Right atrium auricular region (tissue), 2 donors: ENCODE measurements at places on chromosomes 2 and 18. TPM values are rescaled to one million over a fixed set of nuclear protein-coding genes. Genes with fewer than 3 reads are reported as not detected.

DNA sequence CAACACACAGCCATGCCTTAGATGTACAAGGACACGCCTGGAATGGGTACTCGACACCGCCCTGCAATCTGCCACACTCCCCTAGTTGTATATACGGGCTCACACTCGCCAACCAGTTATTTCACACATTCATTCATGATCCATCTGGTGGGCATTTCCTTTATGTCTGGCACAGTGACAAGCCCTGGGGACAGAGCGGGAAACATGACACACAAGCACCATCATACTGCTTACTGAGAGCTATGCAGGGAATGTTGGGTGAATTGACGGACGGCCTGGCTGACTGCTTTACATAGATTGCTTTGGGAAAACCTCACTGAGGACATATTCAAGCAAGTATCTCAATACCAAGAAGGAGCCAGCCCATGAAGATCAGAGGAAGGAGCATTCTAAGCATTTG is 448.0 kb upstream of the SPRED2 start:
- no peaks in the 10 kb centered on the region for H3K27me3 ChIP-seq
- H3K36me3 ChIP-seq = no peaks in the 10 kb centered on the region
- no peak overlapping the region for H3K27ac ChIP-seq
- DNase-seq = no peak
- H3K4me3 ChIP-seq = no peak overlapping the region

DNA sequence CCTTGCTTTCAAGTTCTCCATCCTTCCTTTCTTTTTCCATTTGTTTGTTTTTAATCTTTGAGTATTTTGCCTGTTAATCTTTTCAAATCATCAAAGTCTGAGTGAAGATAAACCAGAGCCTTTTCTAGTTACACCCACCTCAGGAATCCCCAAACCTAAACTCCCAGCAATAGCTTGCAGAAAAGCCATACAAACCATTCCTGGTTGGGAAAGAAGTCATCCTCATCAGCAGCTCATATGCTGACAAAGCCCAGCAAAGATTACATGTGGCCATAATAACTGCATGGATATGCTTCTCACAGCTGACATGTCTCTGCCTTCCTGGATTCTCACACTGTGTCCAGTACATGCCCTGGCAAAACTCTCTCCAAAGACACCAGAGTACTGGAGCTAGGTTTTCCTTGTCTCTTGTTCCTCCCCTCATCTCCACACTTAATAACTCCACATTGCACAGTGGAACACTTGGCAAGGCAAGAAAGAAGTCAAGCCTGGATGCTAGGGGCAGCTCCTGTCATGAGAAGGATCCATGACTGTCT is 126.4 kb upstream of the TLK1 start:
- H3K4me3 ChIP-seq = no peak overlapping the region
- no peaks in the 10 kb centered on the region for H3K27me3 ChIP-seq
- no peaks in the 10 kb centered on the region for H3K36me3 ChIP-seq
- no peak overlapping the region for H3K27ac ChIP-seq

The CFAP210 gene
- total RNA-seq = not detected

The TSPYL6 gene
- not detected for total RNA-seq

GRCh38 chr18:79950515-79951341 is 725 bp downstream of the SLC66A2 start:
- peaks cover 54% of the 10 kb centered on the region for H3K4me1 ChIP-seq
- peak overlapping the region; percentile 93 for H3K27ac ChIP-seq
- peak overlapping the region; percentile 97 for H3K4me3 ChIP-seq
- DNase-seq = no peak
- H3K36me3 ChIP-seq = no peaks in the 10 kb centered on the region

DNA sequence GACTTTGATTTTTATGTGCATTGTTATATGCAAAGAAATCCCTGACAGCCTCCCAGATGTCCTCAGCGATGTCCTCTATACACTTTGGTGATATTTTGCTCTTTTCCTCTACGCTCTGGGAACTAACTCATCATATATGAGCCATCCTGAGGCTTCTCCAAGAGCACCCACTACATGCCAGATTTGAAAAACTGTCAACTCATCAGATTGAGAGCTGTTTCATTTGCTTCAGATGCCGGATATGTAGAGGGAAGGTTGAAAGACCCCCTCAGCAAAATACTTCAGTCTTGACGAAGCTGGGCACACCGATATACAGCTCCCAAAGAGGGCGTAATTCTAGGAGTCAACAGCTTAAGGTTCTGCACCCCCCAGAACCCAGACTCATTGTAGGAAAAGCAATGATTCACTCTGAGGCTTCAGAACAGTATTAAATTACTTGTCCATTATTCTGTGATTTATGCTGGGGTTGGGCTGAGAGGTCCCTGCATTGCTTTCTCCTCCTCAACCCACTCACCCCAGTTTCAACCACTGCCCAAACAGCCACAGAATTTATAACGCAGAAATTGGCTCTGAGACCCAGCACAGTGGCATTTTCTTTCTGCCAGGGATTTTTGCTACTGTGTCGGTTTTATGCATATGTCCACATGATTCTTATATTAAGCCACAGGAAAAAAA is 341.8 kb downstream of the ALK start:
- no peak for DNase-seq
- H3K27ac ChIP-seq = no peak overlapping the region
- H3K4me1 ChIP-seq = no peaks in the 10 kb centered on the region

The EML6 gene
- 1.1 TPM for total RNA-seq

DNA sequence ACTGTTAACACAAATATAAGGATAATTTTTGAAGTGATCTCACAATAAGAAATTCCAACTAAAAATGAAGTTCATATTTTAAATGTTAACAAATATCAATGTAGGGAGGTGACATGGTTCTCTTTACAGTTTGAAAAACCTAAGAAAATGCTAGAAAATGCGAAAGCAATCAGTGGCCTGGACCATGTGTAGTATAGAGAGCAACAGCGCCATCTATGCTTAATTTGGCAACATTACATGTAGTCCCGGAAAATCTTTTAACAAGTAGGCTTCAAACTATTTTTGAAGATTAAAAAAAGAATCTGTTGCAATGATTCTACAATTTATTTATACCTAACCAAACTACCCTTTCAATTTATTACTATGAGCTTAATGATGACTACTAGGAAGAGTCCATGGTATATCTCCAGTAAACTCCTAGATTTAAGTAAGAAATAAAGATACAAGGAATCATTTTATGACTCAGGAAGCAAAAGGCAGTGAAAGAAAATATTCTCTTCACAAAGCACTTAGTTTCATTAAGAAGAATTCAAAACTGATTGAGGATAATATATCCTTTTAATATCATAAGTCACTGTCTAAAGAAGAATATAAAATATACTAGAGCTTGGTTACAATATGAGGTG is 33.3 kb downstream of the NDUFA10 start:
- no peak overlapping the region for H3K4me3 ChIP-seq
- no peak for DNase-seq
- H3K4me1 ChIP-seq = no peaks in the 10 kb centered on the region
- H3K27me3 ChIP-seq = no peaks in the 10 kb centered on the region
- no peak overlapping the region for H3K27ac ChIP-seq

GRCh38 chr2:2633017-2633416 is 301.9 kb upstream of the MYT1L start:
- H3K4me1 ChIP-seq = no peaks in the 10 kb centered on the region
- H3K27ac ChIP-seq = no peak overlapping the region
- no peak for DNase-seq
- H3K27me3 ChIP-seq = no peaks in the 10 kb centered on the region
- no peaks in the 10 kb centered on the region for H3K36me3 ChIP-seq
- no peak overlapping the region for H3K4me3 ChIP-seq

The FOSL2 gene
- total RNA-seq = 54.0 TPM

- no peak overlapping the region for H3K27ac ChIP-seq
- no peaks in the 10 kb centered on the region for H3K4me1 ChIP-seq
- H3K27me3 ChIP-seq = no peaks in the 10 kb centered on the region
- H3K36me3 ChIP-seq = no peaks in the 10 kb centered on the region
Measured at GRCh38 chr2:41441958-41442357, 605.9 kb upstream of the PKDCC start.

The LINC00305 gene
- not detected for total RNA-seq

- H3K4me1 ChIP-seq = no peaks in the 10 kb centered on the region
- H3K36me3 ChIP-seq = no peaks in the 10 kb centered on the region
- no peak overlapping the region for H3K27ac ChIP-seq
- no peaks in the 10 kb centered on the region for H3K27me3 ChIP-seq
- H3K4me3 ChIP-seq = no peak overlapping the region
- no peak for DNase-seq
Measured at GRCh38 chr2:70513738-70514137, 39.9 kb downstream of the TGFA start.

DNA sequence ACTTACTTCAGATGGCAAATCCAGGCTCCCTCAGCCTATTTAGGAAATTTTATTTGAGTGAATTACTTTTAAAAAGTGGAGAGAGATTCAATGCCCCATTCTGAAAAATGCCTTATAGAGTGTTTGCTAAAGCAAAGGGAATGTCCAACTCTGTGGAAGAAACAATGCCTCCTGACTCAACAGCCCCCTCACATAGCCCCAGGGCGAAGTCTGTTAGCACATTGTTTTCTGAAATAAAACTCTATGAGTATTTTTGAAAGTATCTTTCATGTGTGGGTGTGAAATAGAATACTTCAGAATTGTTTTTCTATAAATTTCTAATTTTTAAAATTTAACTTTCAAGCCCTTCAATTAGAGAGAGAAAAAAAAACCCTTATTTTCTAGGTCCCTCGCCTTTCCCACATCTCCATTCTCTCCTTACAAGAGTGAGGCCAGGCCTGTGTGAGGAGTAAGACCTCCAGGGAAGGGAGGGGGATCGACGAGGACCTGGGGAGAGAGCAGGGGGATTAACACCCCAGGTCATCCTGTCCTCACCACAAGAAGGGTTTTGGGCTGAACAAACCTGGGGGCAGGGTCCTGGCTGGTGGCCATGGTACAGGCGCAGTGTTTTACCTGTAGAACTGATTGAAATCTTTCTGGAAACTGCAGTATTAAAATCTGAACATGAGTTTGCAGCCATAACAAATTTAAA is 141.4 kb downstream of the SNTG2 start:
- no peak overlapping the region for H3K27ac ChIP-seq
- H3K27me3 ChIP-seq = no peaks in the 10 kb centered on the region
- H3K4me3 ChIP-seq = no peak overlapping the region
- no peaks in the 10 kb centered on the region for H3K36me3 ChIP-seq
- no peaks in the 10 kb centered on the region for H3K4me1 ChIP-seq

The CRYBA2 gene
- not detected for total RNA-seq

The FN1 gene
- total RNA-seq = 369 TPM

DNA sequence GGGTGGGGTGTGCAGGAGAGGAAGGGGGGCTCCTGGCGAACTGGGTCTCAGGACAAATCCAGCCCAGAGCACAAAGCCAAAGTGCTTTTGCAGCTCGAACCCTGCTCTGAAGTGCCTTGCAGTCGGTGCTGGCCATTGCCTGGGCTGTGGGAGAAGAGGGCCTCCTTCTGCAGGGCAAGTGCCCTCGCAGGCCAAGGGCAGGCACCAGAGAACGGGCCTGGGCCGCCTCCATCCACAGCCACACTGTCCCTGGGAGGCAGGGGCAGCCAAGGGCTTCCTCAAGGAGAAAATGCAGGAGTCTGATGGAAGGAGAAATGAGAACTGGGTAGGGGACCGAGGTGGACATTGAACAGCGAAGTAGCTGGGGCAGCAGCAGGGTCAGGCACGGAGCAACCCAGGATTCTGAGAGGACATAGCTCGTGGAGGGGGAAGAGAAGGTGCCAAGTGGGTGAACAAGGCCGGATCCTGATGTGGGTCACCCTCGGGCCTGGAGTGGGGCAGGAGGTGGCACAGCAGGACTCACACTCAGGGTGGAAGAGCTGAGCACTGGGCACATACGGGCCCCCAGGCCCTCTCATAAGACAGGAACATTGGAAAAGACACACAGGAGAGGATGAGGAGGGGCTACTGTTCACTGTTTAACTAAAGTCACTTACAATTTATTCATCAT is 312.8 kb upstream of the SALL3 start:
- H3K4me1 ChIP-seq = no peaks in the 10 kb centered on the region
- H3K27me3 ChIP-seq = no peaks in the 10 kb centered on the region
- DNase-seq = no peak
- no peak overlapping the region for H3K27ac ChIP-seq
- H3K4me3 ChIP-seq = no peak overlapping the region
- H3K36me3 ChIP-seq = no peaks in the 10 kb centered on the region

The HES6 gene
- 4.8 TPM for total RNA-seq

The FAHD2B gene
- total RNA-seq = 22.9 TPM

The STK11IP gene
- 5.5 TPM for total RNA-seq

The UGT1A9 gene
- not detected for total RNA-seq

DNA sequence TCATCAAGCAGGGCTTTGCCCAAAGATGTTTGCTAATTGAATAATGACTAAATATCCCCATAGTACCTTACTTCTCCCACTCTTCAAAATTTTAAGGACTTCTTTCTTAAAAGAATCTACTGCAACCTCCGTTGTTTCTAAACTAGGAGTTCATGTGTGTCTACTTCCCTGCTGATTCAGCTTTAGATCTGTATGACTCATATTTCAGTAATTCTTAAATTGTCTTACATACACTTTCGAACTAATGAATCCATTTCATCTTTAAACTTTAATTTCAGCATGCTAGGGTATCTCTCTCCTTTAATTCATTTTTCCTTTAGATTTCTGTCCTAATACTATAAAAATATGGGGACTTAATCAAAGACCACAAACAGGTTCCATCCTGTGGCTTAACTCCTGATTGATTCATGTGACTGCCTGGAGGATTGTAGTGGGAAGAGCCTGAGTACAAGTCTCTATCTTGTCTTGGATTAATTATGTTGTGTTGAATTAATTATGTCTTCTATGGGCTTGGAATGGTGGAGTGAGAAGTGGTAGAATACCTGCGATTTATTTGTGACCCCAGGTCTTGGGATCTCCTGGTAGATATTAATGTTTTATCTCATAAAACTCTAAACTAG is 24.9 kb upstream of the COL5A2 start:
- no peak for DNase-seq
- H3K4me3 ChIP-seq = no peak overlapping the region
- no peaks in the 10 kb centered on the region for H3K36me3 ChIP-seq
- H3K4me1 ChIP-seq = peaks cover 4% of the 10 kb centered on the region
- no peak overlapping the region for H3K27ac ChIP-seq

- DNase-seq = peak; percentile 75
- H3K36me3 ChIP-seq = no peaks in the 10 kb centered on the region
- no peak overlapping the region for H3K27ac ChIP-seq
- H3K4me3 ChIP-seq = no peak overlapping the region
- H3K4me1 ChIP-seq = peaks cover 9% of the 10 kb centered on the region
Measured at GRCh38 chr2:26942543-26943295, 27.7 kb upstream of the MAPRE3 start.
